ENCODE measurements at places on chromosomes 6 and 20.
A peak's percentile ranks its signal among the peaks of the same experiment; 100 is the strongest.

DNA sequence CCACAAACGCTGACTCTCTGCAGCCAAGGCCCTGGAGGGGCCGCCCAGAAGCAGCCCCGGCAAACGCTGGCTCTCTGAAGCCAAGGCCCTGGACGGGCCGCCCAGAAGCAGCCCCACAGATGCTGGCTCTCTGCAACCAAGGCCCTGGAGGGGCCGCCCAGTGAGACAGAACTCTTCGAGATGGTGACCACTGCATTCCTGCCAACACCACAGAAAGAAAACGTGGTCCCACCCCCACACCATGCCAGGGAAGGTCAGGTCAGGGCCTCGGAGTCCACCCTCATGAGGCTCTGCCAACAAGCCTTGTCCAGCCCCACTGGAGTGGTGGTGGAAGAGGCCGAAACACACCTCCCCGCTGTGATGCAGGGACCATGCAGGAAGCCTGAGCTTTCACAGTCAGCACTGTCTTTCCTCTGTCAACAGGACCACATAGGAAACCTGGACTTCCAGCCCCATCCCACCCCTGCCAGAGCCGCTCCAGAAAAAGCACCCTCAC, 97.5 kb downstream of the DLL1 start:
- no peak for DNase-seq

GRCh38 chr6:79813143-79813850, 134.1 kb downstream of the ELOVL4 start:
- DNase-seq = no peak

GRCh38 chr6:53932516-53932915, 137.7 kb downstream of the LRRC1 start:
- DNase-seq = no peak

GRCh38 chr20:53287357-53288042, 306.1 kb downstream of the ZNF217 start:
- DNase-seq = no peak

DNA sequence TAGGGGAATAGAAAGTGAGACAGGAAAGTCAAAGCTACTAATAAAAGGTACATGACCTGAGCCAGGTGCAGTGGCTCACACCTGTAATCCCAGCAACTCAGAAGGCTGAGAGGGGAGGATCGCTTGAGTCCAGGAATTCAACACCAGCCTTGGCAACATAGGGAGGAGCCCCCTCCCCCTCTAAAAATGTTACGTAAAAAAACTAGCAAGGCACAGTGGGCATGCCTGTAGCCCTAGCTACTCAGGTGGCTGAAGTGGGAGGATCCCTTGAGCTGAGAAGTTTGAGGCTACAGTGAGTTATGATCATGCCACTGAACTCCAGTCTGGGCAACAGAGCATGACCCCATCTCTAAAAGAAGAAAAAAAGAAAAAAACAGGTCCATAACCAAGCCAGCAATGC, 186.1 kb upstream of the RIN2 start:
- no peak for DNase-seq

DNA sequence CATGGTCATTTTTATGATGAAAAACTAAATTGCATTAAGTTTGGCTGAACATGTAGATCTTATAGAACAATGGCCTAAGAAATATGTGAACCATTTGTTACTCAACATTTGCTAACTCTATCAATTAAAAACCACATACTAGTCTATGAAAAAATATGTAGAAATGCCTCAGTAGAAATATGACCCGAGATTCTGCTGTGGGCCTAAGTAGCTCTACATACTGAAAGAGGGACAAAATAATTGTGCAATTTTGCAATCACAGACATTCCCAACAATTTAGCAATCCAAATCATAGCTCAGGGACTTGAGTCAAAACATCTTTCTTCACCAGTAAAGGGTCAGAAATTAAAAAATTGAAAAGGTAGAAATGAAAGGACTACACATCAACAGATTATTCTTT, 619.0 kb downstream of the FRK start:
- DNase-seq = no peak

DNA sequence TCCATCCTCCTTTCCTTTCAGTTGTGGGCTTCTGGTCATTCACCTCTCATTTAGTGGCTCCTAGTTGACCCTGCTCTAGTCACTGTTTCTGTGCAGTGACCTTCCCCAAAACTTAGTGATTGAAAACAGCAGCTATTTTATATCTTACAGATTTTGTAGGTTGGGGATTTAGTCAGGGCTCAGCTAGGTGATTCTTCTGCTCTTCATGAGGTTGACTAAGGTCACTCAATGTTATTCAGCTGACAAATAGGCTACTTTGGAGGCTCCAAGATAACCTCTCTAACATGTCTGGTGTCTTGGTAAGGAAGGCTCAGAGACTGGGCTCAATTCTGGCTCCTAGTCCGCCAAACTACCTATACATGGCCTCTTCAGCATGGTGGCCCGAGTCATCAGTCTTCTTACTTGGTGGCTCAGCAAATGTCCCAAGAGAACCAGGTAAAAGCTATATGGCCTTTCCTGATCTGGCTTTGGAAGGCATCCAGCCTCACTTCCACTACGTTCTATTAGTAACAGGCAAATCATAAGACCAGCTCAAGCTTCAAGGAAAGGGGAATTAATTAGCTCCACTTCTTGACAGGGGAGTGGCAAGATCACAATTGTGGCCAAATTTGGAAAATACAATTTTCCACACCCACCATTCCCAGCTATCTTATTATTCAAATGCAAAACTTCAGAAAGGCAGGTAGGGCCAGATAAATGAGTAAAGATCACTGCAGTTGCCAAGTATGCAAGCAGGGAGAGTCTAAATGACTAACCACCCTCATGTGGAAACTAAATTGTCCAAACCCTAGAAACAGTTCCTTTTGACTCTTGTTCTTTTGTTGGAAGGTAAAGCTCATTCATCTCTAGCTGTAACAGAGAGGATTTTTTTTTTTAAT, 50.5 kb upstream of the LTV1 start:
- no peak for DNase-seq

DNA sequence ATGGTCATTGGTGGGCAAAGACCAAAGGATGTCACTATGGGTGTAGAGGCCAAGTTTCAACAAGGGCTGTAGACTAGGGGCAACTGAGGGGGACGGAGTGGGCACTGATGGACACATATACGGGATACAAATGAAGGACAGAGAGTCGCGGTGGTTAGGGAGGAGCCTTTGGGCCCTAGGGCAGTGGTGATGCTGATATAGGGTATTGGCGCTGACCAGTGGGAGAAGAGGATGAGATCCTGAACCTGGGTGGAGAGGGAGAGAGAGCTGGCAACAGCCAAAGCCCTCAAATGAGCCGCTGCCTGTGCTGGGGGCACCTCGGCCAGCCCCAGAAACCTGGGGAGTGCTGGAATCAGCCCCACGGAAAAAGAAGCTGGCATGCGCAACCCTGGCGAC, 1.6 kb downstream of the CDH22 start:
- no peak for DNase-seq

- no peak for DNase-seq
Observed at GRCh38 chr6:14983599-14984518, 262.0 kb upstream of the JARID2 start.

GRCh38 chr6:108690326-108691049, 129.8 kb downstream of the FOXO3 start:
- DNase-seq = no peak

GRCh38 chr6:32087574-32088486, 21.3 kb downstream of the TNXB start:
- peak; percentile 41 for DNase-seq

DNA sequence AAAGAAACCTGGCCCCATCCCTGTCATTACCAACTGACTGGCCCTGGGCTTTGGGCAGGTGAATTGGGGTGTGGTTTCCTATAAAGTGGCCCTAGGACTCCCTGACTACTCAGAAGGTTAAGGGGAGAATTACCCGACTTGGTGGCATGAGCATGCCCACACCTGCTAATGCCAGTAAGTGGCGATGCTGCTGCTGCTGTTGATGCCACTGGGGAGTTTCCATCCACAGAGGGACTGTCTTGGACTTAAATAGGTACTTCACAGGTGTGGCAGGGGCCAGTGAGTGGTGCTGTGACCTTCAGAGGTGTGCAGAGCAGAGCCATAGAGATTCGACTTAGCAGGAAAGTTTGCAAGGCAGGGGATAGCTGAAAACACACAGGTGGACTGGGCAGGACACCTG, 32.6 kb upstream of the MDFI start:
- DNase-seq = no peak

- no peak for DNase-seq
Observed at GRCh38 chr6:152946995-152947394, 35.8 kb downstream of the FBXO5 start.

DNA sequence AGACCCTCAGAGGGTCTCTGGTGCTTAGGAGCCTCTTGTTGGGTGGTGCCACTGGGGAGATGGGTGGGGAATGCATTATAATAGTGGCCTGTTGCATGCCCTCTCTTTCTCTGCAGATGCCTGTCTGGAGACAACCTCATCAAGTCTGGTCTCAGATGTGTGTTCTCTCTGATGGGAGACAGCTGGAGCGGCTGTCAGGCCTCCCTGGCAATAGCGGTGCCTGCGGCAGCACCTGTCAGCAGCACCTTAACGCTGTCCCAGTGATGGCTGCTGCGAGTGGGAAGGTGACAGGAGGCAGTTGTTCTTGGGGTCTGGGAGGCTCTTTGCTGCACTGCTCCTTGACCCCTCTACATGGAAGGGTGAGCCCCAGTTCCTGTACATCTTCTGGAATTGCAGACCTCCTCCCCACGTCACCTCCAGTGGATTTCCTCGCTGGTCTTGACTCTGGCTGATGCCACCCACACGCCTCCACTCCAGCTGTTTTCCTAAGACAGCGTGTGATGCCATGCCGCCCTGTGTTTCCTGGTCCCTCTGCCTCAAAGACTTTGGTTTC, 63.3 kb upstream of the BLCAP start:
- DNase-seq = no peak

DNA sequence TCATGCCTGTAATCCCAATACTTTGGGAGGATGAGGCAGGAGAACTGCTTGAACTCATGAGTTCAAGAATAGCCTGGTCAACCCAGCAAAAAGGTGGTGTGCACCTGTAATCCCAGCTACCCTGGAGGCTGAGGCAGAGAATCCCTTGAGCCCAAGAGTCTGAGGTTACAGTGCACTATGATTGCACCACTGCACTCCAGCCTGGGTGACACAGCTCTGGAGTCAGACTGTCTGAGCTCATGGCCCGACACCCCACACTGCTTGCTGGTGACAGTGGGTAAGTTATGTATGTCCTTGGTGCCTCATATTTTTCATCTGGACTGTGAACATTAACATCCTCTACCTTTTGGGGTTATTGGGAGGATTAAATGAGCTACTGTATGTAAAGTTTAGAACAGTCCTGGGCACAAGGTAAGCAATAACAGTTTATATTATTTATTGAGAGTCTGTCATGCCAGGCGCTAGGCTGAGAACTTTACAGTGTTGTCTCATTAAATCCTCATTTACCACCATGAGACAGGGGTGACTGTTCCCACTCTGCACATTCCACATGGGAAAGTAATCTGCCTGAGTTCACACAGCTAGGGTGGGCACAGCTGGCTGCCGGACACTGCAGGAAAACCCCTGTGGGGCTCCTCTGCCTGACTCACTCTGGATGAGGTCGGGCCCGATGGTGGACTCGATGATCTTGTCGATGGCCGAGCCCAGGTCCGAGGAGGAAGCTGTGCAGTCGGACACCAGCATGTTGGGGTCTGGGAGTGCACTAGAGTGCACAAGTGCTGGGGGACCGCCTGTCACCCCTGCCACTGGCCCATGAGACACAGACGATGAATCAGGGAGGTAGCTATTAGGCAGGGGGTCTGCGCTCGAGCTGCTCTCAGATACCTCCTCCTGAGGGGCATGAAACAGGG, 2.9 kb downstream of the ZNF335 start:
- no peak for DNase-seq

DNA sequence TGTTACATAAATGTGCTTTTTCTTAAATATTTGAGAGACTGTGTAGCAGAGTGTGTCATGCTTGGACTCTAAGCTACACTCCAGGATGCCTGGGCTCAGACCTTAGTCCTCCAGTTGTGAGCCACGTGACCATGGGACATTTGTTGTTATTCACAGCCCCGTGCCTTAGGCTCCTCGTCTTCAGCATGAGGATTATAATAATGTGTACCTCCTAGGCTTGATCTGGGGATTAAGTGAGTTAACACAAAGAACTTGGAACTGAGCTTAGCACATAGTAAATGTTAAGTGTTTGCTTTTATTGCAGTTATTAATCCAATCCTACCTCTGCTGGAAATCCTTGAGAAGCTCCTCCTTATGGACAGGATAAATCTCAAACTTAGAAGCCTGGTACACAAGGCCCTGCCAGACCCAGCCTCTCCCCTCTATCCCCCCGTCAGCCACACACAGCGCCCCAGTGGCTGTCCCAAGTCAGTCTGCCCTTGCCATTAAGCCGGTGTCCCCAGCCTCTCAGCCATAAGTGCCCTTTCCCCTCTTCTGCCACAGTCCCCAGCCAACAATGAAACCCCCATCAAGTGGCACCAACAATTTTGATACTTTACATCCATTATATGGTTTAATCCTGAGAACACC, 177.5 kb downstream of the TMEM242 start:
- no peak for DNase-seq

- DNase-seq = no peak
Observed at GRCh38 chr6:29547573-29547972, 12.0 kb downstream of the UBD start.

DNA sequence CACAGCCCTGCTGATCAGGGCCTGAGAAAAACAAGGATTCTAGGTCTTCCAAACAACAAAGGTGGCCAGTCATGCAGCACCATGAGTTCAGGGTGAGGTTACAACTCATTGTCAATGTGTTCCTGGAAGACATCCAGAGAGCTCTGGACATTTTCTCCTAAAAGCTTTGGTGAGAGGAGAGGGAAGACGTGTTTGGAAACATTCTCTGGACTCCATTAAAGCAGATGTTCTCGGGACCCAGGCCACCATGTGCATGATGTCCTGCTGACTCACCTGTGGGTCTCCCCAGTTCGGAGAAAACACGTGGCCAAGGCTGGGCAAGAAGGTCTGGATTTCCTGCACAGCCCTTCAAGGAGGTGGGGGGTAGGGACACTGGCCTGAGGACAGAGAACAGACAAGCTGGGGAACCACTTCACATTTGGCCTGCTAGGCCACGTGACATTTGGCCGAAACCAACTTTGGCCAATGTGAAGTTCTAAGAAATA, 61.6 kb downstream of the KCNB1 start:
- no peak for DNase-seq

GRCh38 chr6:63716169-63716568, 80.6 kb downstream of the PHF3 start:
- no peak for DNase-seq

- no peak for DNase-seq
Observed at GRCh38 chr6:146892613-146893401, 294.0 kb downstream of the ADGB start.
